Activated T-helper 1 cell treated with anti-CD3 and anti-CD28 coated beads, Interleukin-2, amount 50 U/mL, for 16 hours (primary cell): ENCODE measurements at places on chromosomes 3 and 15.
A peak's percentile ranks its signal among the peaks of the same experiment; 100 is the strongest.

DNA sequence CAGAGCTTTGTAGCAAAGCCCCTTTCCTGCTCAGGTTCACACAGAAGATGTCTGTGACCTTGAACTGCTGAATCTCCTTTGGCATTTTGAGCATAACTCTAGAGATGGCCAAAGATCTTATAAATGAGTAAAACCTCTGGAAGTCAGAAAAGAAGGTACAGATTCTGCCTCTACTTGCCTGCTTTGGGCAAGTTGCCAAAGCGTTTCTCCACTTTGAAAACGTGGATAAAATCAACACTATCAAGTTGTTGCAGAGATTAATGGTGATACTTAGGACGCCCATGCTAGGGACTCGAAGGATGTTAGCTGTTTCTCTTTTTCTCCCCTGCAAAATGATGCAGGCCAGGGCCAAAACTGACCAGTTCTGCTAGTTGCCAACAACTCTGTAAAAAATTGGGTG is 68.0 kb upstream of the CMTM7 start:
- no peak for DNase-seq

- DNase-seq = no peak
These were observed 140.0 kb downstream of the MEIS2 start for GRCh38 chr15:36960179-36960946.

DNA sequence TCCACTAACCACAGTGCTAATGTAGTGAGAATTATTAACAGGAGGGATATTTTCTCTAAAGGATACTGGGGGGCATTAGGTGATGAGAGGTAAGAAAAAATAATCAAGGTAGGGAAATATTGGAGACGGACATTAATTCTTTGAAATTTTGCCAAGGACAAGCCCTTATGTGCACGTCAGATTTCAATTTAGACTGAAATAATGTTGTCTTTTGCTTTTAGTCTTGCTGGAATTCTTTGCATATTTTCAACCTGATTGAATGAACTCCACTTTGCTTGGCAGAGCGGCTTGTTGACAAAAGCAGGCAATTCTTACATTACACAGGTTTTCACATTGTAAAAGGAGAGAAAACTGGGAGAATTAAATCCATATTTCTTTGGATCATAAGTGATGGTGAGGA is 25.0 kb upstream of the C3orf52 start:
- DNase-seq = no peak

GRCh38 chr15:40118473-40118872 is 9.8 kb upstream of the BMF start:
- no peak for DNase-seq

DNA sequence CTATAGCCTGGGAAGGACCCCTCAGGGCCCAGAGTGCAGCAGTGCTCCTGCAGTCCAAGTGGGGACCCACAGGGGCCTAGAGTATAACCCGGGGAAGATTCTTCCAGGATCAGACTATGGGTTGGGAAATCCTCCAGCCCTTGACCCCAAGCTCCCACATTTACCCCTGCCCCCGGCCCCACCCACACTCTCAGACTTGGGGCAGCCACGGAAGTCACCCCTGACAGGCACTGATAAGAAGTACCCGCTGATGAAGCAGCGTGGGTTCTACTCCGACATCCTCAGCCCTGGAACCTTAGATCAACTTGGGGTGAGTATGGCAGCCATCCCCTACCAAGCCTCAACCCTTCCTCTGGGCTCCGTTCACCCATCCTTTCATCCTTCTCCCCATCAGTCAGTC is 6.3 kb downstream of the DNAH1 start:
- no peak for DNase-seq

DNA sequence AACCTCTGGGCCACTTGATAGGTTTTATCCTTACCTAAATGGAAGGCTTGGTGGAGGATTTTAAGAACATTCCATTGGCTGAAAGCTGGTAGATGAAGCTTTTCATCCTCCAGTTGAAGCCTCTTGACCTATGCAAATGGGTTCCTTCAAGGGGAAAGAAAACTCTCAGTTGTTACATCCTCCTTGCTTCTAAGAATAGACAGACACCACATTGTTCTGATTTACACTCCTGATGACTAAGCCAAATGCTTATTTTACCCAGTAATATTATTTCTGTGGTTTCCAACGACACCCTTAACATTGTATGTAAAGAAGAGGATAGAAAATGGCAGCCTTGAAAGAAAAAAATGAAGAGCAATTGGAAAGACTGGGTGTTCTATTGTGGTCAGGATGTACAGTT is 480.5 kb downstream of the OTOL1 start:
- no peak for DNase-seq

DNA sequence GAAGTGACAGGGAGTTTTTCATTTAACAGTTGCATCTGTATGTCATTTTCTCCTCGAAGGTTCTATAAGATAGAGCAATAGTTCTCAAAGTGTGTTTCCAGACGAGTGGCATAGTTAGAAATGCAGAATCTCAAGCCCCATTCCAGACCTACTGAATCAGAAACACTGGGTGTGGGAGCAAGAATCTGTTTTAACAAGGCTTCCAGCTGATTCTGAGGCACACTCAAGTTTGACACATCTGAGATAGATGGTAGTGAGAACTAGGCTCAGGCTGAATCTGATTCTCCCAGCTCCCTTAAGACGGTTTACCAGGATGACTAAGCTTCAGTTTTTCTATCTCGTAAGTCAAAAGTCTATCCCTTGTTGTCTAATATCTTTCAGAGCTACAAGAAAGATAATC is 159.8 kb upstream of the NUDT16 start:
- DNase-seq = no peak

DNA sequence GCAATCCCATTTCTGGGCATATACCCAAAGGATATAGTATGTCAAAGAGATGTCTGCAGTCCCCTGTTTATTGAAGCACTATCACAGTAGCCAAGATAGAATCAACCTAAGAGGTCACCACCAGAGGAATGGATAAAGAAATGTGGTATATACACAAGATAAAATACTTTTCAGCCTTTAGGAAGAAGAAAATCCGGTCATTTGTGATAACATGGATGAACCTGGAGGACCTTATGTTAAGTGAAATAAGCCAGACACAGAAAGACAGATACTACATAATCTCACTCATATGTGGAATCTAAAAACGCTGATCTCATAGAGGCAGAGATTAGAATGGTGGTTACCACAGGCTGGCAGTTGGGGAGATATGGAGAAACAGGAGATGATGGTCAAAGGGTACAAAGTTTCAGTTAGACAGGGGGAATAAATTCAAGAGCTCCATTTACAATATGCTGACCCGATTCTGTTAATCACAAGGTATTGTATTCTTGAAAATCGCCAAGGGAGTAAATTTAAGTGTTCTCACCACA is 195.8 kb downstream of the MTHFS start:
- DNase-seq = no peak

- no peak for DNase-seq
These were observed 174.9 kb upstream of the TOPAZ1 start for GRCh38 chr3:44066806-44067205.

GRCh38 chr15:70466305-70466704 is 297.1 kb downstream of the UACA start:
- no peak for DNase-seq

GRCh38 chr3:127961124-127961523 is 46.1 kb downstream of the KBTBD12 start:
- no peak for DNase-seq

GRCh38 chr3:168251371-168251770 is 155.6 kb upstream of the GOLIM4 start:
- DNase-seq = no peak

DNA sequence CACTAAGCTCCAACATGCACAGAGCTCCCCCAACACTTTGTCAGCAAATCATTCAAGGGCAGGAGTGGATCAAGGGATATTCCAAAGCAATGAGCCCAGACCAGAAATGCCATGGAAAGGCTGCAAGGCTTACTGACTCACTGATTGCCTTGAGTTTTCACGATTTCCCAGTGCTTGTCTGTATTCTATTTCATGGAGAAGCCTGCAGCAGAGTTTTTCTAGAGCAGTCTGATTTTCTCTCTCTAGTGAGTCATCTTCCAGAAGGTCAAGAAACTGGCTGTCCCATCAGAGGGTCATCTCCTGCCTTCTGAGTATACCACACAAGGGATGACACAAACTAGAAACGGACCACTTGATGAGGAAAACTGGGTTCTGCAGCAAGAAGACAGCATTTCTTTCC is 16.5 kb downstream of the LMCD1 start:
- DNase-seq = no peak

DNA sequence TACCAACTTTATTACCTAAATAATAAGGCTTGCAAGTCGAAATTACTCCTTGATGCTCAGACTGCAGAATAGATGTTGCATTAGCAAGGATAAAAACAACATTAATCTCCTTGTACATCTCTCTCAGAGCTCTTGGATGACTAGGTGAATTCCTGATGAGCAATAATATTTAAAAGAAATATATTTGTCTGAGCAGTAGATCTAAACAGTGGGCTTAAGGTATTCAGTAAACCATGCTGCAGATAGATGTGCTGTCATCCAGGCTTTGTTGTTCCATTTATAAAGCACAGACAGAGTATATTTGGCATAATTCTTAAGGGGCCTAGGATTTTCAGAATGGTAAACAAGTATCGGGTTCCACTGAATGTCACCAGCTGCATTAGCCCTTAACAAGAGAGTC is 257.1 kb downstream of the TUSC7 start:
- DNase-seq = no peak

GRCh38 chr15:37100966-37101215 is 542 bp upstream of the MEIS2 start:
- DNase-seq = no peak

GRCh38 chr3:119331661-119332060 is 37.5 kb downstream of the ARHGAP31 start:
- DNase-seq = no peak

DNA sequence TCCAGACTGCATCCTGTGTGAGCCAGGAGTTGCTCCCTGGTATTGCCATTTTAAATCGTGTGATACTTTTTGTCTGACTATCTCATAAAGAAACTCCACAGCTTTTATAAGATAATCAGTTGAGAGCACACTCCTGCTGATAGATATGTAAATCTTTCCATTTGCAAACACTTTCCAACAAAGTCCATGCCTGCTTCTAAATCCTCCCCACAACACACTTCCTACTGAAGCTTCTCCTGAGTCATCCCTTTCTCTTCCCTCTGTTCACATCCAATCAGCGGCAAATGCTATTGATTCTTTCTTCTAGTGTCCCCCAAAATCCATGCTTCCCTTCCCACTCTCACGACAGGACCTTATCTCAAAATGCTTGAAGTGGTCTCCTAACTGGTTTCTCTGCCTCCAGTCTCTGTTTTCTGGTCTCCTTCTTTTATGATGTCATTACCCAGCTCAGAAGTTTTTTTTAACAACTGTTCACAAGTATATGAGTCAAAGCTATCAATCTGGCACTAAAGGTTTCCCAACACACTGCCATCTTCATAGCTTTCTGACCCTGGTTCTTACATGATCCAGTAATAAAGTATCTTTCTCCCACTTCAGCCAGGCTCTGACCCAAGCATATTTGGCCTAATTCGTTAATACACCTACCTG is 4.5 kb upstream of the WWTR1 start:
- DNase-seq = no peak

- DNase-seq = no peak
These were observed 4.1 kb upstream of the ACTC1 start for GRCh38 chr15:34799149-34800101.

- no peak for DNase-seq
These were observed 87.2 kb downstream of the HMG20A start for GRCh38 chr15:77507911-77508310.

GRCh38 chr15:38470816-38471215 is 16.9 kb downstream of the FAM98B start:
- no peak for DNase-seq

DNA sequence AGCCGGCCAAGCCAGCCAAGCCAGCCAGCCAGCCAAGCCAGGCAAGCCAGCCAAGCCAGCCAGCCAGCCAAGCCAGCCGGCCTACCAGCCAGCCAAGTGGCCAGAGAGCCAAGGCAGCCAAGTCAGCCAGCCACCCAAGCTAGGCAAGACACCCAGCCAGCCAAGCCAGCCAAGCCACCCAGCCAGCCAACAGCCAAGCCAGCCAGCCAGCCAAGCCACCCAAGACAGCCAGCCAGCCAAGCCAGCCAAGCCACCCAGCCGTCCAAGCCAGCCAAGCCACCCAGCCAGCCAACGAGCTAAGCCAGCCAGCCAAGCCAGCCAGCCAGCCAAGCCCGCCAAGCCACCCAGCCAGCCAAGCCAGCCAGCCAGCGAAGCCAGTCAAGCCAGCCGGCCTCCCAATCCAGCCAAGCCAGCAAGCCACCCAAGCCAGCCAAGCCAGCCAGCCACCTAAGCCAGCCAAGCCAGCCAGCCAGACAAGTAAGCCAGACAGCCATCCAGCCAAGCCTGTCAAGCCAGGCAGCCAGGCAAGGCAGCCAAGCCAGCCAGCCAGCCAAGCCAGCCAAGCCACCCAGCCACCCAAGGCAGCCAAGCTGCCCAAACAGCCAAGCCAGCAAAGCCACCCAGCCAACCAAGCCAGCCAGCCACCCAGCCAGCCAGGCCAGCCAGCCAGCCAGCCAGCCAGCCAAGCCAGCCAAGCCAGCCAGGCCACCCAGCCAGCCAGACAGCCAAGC is 200.5 kb downstream of the GOLGA6L6 start:
- peak; percentile 65 for DNase-seq

GRCh38 chr3:2774481-2775249 is 335.5 kb downstream of the IL5RA start:
- no peak for DNase-seq

DNA sequence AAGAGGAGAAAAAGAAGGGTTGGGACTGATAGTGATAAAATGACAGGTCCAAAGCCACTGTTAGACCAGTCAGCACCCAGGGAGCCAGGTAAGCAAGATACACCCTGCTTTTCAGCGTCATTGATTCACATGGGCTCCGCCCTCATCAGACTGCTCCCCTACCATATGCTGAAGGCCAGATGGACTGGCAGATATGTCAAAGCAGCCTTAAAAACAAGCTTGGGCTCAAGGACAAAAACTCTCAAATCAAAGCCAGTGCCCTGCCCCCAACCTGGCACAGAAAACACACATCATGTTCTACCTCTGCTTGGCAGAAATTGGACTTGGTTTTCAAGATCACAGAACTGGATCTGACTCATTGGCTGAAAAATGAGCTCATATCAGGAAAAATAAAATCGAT is 33.4 kb downstream of the SH3BP5 start:
- no peak for DNase-seq

GRCh38 chr15:48366584-48367312 is 35.5 kb downstream of the DUT start:
- no peak for DNase-seq

DNA sequence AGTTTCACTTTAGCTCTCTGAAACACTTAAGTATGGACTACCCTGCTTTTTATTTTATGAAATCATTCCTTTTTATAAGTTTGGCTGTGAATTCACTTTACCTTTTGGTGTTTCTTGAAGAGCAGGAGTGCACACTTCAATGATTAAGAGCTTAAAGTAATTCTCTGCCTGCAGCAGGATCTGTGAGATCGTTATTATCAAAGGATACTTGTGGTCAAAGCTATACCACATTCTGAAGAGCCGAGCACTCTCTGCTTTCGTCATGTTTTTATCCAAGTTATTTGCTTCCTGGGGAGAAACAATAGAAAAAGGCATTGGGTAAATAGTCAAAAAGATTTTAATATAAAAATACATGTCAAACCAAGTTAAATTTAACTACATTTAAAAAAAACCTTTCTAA is 243.7 kb downstream of the CHST2 start:
- DNase-seq = no peak

- no peak for DNase-seq
These were observed 30.5 kb downstream of the ITGB5 start for GRCh38 chr3:124856677-124857076.
